ENCODE measurements at places on chromosomes 13 and 19. TPM values are rescaled to one million over a fixed set of nuclear protein-coding genes. Genes with fewer than 3 reads are reported as not detected.
A peak's percentile ranks its signal among the peaks of the same experiment; 100 is the strongest.

- no peak for DNase-seq
These were observed 90.6 kb downstream of the KL start for GRCh38 chr13:33106656-33107360.

- DNase-seq, result no peak
These were observed 16.6 kb downstream of the CKM start for GRCh38 chr19:45306040-45306439.

DNA sequence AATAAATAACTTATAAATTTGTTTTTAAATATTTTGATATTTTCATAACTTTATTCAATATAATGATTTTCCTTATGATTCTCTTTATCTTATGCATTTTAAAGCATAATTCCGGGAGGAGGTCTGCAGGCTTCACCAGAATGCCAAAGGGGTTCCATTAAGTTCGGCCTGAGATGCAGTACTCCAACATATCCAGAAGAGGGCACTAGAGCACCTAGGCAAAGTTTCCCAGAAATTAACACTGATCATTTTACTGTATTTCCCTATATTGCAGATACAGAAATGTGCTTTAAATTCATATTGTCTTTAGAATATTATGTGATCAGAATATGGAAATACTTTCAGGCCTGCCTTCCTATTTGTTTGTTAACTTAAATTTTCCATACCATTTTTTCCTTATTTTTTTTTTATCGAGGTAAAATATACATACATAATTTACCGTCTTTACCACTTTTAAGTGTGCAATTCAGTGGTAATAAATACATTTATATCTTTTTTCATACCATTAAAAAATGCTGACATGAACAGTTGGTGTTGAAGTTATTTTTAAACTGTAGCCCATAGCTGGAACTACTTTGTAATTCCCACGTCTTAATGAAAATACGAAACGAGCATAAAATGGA is 58.9 kb upstream of the TM9SF2 start:
- DNase-seq, result no peak

- DNase-seq, result peak; percentile 93
These were observed 459 bp downstream of the MIDN start for GRCh38 chr19:1248786-1249297.

NFIX gene
- total RNA-seq, result 55.5 TPM

- no peak for DNase-seq
These were observed 537.6 kb downstream of the KLF5 start for GRCh38 chr13:73596382-73596781.

DNA sequence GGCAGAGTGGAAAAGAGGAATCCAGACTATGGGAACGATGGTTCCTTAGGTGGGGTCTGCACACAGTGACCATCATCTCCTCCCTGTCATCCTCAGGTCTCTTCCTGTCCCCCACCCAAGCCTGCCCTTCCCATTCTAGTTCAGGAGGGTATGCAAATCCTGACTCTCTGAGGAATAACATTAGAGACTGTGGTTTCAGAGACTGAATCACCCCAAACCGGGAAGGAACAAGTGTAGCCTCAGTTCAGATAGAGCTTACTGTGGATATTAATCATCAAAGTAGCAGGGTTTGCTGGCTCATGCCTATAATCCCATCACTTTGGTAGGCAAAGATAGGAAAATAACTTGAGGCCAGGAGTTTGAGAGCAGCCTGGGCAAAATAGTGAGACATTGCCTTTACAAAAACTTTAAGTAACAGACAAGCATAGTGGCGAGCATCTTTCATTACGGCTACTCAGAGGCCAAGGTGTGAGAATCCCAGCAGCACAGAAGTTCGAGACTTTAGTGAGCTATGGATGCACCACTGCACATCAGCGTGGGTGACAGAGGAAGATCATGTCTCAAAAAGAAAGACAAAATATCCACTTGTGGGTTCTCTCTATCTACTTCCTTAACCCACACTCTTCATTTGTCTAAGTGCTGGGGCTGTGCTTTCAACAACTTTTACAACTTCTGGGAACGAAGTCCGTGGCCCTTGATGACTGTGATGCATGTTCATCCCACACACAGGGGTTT is 19.3 kb upstream of the LGALS13 start:
- DNase-seq, result no peak

RHPN2 gene
- 22.2 TPM for total RNA-seq

RDH8 gene
- total RNA-seq, result not detected

PODNL1 gene
- total RNA-seq, result 1.0 TPM

GRCh38 chr13:113167575-113167974 is 9.1 kb downstream of the PROZ start:
- DNase-seq, result no peak

RELB gene
- 18.7 TPM for total RNA-seq

ONECUT3 gene
- total RNA-seq, result not detected

ZIK1 gene
- total RNA-seq, result 15.4 TPM

DNA sequence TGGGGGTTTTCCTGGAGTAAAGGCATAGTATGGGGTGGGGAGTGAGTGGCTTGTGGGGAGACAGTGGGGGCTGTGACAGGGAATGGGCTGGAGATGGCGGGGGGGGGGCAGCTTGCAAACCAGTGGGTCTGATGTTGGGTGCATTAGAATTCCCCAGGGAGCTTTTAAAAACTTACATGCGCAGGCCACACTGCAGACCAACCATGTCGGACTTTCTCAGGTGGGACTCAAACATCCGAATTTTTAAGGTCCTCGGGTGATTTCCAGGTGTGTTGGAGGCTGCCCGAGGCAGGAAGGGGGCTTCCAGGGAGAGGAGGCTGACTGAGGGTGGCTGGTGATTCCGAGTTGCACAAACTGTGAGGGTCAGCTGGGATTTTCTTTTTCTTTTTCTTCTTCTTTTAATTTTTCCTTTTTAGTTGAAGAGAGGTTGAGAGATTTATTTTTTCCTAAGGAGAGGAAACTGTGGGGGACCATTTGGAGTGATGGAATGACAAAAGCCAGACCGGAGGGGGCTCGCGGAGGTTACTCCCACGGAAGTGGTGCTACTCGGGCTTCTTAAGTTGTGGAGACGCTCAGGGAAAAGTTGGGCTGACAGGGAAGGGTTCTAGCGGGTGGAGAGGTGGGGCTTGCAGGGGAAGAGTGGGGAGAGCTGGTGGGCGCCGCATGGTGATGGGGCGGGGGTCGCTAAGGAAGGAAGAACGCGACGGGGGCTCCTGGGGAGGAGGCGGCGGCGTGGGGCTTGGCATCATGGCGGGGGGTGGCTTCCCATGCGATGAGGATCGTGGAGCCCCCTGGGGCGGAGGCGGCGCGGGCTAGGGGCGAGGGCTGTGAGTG is 997 bp upstream of the CACNG8 start:
- DNase-seq, result no peak

- DNase-seq, result no peak
These were observed 3.0 kb upstream of the CYP4F12 start for GRCh38 chr19:15669891-15670290.

DNA sequence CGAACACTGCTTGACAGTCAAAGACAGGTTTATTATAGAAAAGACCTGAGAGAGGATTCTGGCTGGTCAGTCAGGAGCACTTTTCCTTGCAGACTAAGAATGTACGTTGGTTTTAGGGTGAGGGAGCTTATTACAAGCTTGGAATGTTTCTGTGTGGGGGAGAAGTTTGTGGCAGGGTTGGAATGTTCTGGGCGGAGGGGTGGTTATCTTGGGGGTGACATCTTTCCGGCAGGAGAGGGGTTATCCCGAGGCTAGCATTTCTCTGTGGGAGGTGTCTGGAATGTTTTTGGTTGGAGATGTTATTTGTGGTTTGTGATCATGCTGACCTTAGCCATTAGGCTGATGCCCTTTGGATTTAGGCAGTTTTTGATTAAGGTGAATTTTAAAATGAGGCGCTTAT is 61.8 kb downstream of the ZNF136 start:
- DNase-seq, result no peak

PROZ gene
- not detected for total RNA-seq

NXNL1 gene
- total RNA-seq, result not detected

DNA sequence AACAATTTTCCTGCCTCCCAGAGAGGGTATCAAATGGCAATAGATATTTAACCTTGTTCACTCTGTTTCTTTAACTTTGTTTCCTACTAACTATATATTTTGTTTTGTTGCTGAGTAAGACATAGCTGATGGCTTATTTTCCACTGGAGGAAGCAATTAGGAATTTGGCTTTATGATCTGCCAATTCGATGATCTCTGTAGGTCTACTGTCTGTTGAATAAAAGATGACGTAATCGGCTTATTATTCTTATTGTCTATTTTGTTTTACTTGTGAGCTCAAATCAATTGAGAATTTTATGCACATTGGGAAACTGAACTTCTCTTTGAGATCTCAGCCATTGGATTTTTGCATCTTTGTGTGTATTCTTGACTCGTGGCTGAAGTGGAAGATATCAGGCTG is 862.6 kb downstream of the EFNB2 start:
- DNase-seq, result no peak

- DNase-seq, result no peak
These were observed 18.9 kb upstream of the ZSCAN5A start for GRCh38 chr19:56333506-56333905.

PRRG2 gene
- total RNA-seq, result 1.4 TPM

DNA sequence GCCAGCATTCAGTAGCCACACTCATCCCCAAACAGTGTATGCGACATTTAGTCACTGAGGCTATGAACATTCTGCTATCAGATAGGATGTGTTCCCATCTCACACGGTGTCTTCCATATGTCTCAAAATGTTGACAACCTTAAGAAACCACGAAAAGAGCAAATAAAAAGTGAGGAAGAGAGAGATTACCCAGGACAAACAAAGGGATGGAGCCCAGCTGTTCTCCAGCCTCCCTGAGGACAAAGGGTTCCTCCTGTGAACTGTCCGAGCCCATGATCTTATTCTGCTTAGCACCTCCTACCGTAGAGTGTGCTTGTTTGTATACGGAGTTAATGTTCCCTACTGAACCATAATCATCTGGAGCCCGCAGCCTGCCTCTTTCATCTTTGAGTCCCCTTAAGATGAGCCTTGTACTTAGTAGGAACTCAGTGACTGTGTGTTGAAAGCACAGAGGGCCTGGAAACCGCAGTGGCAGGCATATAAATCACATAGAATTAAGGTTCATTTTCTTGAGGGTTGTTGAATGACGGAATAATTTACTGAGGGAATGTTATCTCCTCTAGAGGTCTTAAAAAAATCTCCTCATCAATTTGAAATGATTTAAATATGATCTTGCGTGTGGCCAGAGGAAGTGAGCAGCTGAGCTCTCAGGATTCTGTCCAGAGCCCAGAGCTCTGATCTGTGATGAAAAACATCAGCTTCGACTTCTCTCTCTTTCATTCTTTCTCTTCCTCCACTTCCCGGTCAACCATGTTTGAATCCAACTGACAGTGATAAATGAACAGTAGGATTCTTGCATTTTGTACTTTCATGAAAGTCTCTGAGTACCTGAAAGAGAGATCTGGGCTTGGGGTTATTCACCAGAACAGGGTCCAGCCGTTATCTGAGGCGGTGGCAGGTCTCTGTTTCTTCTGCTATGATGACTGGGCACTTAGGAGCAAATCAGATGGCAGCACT is 200.5 kb downstream of the KLF5 start:
- DNase-seq, result no peak

S1PR5 gene
- 2.2 TPM for total RNA-seq

RAB4B gene
- 15.8 TPM for total RNA-seq

GRCh38 chr13:98396071-98396710 is 180.7 kb downstream of the STK24 start:
- DNase-seq, result no peak

- no peak for DNase-seq
These were observed 11.5 kb upstream of the RPS15 start for GRCh38 chr19:1426736-1427135.

ZNF816 gene
- 15.7 TPM for total RNA-seq

MEIOSIN gene
- total RNA-seq, result not detected

ZNF229 gene
- total RNA-seq, result 6.0 TPM

ZNF69 gene
- 25.1 TPM for total RNA-seq

DNA sequence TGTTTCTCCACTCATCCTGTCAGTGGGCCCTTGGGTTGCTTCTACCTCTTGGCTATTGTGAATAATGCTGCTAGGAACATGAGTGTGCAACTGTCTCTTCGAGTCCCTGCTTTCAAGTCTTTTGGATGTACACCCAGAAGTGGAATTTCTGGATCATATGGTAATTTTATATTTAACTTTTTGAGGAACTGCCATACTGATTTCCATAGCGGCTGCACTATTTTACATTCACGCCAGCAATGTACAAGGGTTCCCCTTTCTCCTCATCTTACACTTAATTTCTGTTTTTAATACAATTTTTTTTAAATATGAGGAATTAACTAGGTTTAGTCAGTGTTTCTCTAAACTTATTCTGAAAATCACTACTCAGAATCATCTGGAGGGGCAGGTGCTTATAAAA is 24.2 kb upstream of the SLC46A3 start:
- DNase-seq, result no peak

- DNase-seq, result peak; percentile 59
These were observed 505 bp upstream of the ZIC2 start for GRCh38 chr13:99980824-99981734.

MAP2K2 gene
- 161 TPM for total RNA-seq

GRCh38 chr13:53494406-53494805 is 465.8 kb downstream of the OLFM4 start:
- DNase-seq, result no peak

GRCh38 chr13:32142956-32143375 is 111.4 kb downstream of the FRY start:
- no peak for DNase-seq

GRCh38 chr19:16197622-16198369 is at the start of gene AP1M1:
Gene AP1M1, plus strand, starts transcription at chr19:16197911. Its CDS starts 116 bp downstream, at chr19:16198027.
- DNase-seq, result peak; percentile 90

GRCh38 chr19:3664879-3665642 is 35.2 kb downstream of the PIP5K1C start:
- no peak for DNase-seq

DNA sequence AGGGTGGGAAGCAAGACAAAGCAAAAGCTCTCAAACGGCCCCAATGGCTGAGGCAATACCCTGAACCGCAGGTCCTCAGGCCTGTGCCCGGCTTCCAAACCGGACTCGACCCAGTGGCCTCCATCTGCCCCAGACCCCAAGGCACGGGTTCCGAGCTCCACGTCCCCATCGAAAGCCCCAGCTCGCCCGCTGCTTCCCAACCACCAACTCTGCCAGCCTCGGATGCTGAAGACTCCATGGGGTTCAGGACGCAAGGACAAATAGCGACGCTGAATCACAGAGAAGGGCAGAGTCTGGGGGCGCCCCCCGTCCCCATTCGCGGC is 559 bp downstream of the POLR2E start:
- DNase-seq, result no peak

DNA sequence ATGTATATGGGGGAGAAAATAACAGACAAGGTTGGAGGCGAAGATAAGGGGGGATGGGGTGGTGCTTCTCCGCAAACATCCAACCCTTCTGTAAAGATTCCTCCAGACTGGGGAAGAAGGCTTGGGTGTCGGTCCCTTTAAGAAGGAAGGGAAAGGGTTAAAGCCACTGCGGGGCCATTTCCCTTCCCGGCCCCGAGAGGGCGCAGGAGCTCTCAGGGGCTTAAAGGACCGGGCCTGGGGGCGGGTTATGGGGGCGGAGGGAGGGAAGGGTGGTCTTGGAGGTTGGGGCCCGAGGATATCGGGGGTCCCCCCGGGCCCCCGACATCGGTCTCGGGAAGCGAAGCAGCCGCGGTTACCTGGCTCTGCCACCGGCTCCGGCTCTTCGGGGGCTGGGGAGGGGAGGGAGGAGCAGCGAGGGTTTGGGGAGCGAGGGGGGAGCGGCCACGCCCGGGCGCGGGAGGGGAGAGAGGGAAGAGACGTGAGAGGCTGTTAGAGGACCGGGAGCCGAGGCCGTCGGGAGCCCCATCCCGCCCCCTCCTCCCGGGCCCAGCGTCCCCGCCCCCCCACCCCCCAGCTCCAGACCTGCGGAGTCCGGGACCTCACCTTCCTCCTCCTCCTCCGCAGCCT is 2.8 kb downstream of the TNNT1 start:
- DNase-seq, result no peak

GRCh38 chr13:51432576-51432975 is 20.3 kb downstream of the INTS6 start:
- DNase-seq, result no peak

GRCh38 chr13:99986741-99987140 is 5.2 kb downstream of the ZIC2 start:
- DNase-seq, result no peak

MUC16 gene
- total RNA-seq, result 0.60 TPM

All from mesothelial cell of epicardium (in vitro differentiated cells).